ENCODE measurements at places on chromosomes 6 and 20.

- no peak for DNase-seq
Observed at GRCh38 chr20:20017844-20018185, 653 bp downstream of the NAA20 start.

DNA sequence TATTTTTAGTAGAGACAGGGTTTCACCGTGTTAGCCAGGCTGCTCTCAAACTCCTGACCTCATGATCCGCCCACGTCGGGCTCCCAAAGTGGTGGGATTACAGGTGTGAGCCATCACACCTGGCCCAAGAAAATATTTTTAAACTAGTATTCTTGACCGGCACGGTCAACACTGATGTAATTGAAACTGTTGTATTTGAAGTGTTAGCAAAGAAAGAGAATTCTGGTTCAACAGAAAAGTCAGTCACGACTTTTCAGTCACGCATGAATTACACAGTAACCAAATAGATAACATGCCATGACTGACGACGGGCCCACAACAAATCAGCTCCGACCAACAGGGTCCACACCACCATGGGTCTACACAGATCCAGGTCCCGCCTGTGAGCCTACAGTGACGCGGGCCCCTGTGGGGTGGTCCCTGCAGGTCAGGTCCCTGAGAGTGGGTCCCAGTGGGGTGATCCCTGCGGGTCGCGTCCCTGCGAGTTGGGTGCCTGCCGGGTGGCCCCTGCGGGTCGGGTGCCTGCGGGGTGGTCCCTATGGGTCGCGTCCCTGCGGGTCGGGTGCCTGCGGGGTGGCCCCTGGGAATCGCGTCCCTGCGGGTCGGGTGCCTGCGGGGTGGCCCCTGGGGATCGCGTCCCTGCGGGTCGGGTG is 1.0 kb downstream of the GMEB2 start:
- DNase-seq = no peak

- no peak for DNase-seq
Observed at GRCh38 chr6:88641178-88641903, 322.1 kb downstream of the RNGTT start.

DNA sequence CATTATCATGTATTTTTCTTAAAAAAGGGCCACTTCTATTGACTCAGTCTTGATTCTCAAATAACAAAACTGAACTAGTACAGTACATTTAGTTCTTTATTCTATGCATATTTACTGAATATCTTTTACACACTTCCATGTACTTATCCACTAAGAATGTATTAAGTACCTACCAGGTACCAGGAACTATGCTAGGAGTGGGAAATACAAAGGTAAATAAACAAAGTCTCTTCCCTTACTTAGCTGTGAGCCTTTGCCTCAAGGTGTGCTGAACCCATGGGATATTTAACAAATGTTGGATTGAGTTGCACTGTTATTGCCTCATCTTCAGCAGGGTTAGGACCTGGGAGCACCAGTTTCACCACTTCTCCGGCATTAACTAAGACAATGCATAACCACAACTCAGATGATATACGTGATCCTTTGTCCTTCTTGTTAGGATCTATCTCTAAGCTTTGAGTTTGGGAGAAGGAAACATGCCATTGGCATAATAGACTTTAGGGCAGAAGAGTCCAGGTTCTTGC is 533.9 kb downstream of the TFAP2B start:
- no peak for DNase-seq

GRCh38 chr6:44263354-44264100 is 1.8 kb downstream of the NFKBIE start:
- DNase-seq = no peak

GRCh38 chr6:62390401-62390800 is 104.4 kb upstream of the KHDRBS2 start:
- no peak for DNase-seq

DNA sequence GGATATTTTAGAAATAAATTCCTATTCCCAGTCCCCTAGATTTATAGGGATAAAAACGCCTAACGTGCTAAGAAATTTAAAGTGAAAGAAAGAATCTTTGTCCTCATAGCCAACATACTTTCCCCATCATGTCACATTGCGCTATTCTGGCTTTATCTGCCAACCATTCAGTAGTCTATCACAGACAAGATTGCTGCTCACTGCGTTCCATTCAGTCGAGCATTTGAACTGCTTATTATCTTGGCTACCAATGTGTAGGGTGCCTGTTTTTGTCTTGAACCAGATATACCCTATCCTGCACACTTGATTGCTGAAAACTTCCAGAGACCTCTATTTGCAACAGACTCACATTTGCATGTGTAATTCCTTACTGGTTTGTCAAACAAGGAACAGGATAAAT is 751.5 kb downstream of the EPHA7 start:
- DNase-seq = no peak
